ENCODE measurements at places on chromosomes 6 and 20.

GRCh38 chr6:3835785-3836184, 13.4 kb upstream of the FAM50B start:
- no peak for DNase-seq

DNA sequence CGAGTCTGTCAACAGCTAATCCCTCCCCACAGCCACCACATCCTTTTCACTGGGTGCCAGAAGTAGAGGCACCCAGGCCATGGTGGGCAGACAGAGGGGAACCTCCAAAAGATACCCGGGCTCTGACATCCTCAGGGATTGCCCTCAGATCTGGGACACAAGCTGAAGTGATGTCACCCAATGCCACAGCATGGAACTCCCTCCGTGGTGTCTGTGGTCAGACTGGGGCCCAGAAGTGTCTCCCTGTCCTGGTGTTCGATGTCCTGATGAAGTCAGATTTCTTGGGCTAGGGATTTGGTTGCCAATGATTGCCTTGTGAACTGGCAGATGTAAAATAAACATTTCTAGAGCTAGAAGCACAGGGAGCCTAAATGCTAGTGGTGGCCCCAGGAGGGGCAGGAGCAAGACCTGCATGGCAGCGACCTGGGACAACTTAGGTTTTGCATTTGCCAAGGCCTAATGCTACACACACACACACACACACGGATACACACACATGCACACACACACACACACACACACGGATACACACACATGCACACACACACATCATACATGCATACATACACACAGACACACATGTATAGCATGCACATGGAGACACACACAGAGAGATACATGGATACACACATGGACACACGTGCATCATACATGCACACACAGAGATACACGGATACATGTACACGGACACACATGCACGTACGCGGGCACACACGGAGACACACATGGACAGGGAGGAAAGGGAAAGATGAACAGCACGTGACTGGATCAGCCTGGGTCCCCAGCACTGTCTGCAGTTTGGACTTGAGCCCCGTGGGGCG, 221.0 kb downstream of the NFATC2 start:
- DNase-seq = no peak

GRCh38 chr6:166733900-166734299, 106.8 kb upstream of the RPS6KA2 start:
- no peak for DNase-seq

DNA sequence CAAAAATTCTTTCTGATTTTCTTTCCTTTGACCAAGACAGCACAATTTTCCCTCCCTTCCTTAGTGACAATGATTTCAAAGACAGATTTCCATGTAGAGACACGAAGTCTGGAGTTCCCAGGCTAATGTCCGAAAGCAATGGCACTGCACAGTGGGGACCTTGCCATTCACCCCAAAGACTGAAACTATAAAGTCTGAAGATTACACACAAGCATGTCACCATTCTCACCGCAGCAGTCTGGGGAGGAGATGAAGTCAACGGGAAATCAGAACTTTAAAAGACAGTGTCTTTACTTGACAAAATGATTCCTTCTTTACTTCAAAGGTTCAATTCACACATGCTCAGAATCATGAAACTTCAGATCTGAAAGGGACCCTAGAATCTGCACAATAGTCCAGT, 8.3 kb downstream of the B4GALT5 start:
- no peak for DNase-seq

DNA sequence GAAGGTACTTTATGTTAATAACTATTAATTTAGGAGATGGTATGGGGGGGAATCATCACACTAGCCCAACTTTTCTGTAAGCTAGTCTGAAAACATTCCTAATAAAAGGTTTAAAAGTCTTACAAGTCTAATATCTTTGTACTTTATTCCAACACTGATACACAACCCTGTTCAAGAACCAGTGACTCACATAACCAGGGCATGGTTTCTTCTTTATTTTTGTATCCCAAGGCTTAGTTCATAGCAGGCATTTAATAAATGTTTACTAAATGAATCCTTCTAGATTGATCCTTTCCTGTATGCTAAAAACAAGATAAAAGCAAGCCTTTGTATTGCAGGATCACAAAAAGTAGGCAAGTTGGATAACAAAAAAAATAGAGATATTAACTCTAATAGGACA, 9.7 kb downstream of the PNISR start:
- no peak for DNase-seq

- DNase-seq = no peak
Observed at GRCh38 chr20:10398834-10399369, 35.1 kb downstream of the MKKS start.
